ENCODE measurements at places on chromosomes 3 and 15. TPM values are rescaled to one million over a fixed set of nuclear protein-coding genes. Genes with fewer than 3 reads are reported as not detected.

LRRC31 gene
- not detected for total RNA-seq

COL8A1 gene
- 187 TPM for total RNA-seq

ZKSCAN7 gene
- total RNA-seq, result 1.2 TPM

LMAN1L gene
- total RNA-seq, result not detected

ZDHHC23 gene
- total RNA-seq, result 0.48 TPM

PRTG gene
- total RNA-seq, result 8.6 TPM

PP2D1 gene
- not detected for total RNA-seq

SCAANT1 gene
- not detected for total RNA-seq

ATP8B4 gene
- not detected for total RNA-seq

WHAMM gene
- total RNA-seq, result 11.6 TPM

MSL2 gene
- 25.6 TPM for total RNA-seq

BNC1 gene
- total RNA-seq, result 6.6 TPM

ELL3 gene
- total RNA-seq, result 2.1 TPM

GOLGA6L1 gene
- not detected for total RNA-seq

POC1A gene
- total RNA-seq, result 4.7 TPM

GRAMD1C gene
- total RNA-seq, result 14.4 TPM

GOLGA8J gene
- not detected for total RNA-seq

CADPS gene
- not detected for total RNA-seq

ANKRD63 gene
- total RNA-seq, result not detected

EXD1 gene
- 0.53 TPM for total RNA-seq

DENND4A gene
- total RNA-seq, result 26.2 TPM

CMTM8 gene
- 2.7 TPM for total RNA-seq

TERC gene
- 69.2 TPM for total RNA-seq

A4GNT gene
- not detected for total RNA-seq

IL17RE gene
- total RNA-seq, result 1.3 TPM

FBXO40 gene
- total RNA-seq, result not detected

GUCA1C gene
- total RNA-seq, result not detected

AP4E1 gene
- total RNA-seq, result 4.7 TPM

HRG gene
- not detected for total RNA-seq

C3orf49 gene
- not detected for total RNA-seq

Measured in glomerular endothelial cell (primary cell).